ENCODE measurements at places on chromosomes 6 and 20. TPM values are rescaled to one million over a fixed set of nuclear protein-coding genes. Genes with fewer than 3 reads are reported as not detected.
A peak's percentile ranks its signal among the peaks of the same experiment; 100 is the strongest.

Gene MCHR2
- total RNA-seq, result not detected

Gene PRDM1
- 27.1 TPM for total RNA-seq

Gene COX4I2
- total RNA-seq, result not detected

Gene EYA2
- not detected for total RNA-seq

Gene RAET1G
- total RNA-seq, result not detected

Gene SMLR1
- total RNA-seq, result not detected

Gene TFAP2C
- not detected for total RNA-seq

Gene POM121L2
- not detected for total RNA-seq

- DNase-seq, result no peak
Measured at GRCh38 chr20:53930651-53931504, 139.5 kb downstream of the BCAS1 start.

DNA sequence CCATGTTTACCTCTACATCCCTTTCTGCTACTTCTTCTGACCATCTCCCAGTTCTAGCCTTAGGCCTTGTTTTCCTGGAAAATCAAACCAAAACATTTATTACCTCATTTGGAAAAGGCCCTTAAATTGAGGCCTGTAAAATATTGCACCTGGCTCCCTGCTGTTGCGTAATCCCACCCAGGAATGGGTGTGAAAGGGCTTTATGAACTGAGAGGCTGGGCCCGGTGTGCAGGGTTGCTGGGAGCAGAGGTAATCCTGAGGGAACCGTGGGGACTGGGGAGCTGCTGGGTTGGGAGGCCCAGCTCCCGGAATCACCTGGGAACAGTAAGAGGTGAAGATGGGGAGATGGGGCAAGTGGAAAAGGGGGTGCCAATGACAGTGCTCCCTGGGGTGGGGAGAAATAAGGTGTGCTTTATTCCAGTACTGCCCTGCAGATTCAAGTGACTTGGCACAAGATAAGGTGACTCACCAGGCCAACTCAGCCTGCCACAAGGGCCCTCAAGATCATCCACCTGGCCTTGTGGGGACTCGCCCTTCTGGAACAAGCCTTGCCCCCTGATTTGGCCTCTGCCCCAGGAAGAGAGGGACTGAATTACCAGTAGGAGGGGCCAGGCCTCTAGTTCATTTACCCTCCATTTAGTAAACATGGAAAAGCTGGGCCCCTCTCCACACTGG lies 44.2 kb downstream of the KCNK5 start:
- no peak for DNase-seq

- no peak for DNase-seq
Measured at GRCh38 chr6:66289889-66290288, 582.9 kb upstream of the EYS start.

DNA sequence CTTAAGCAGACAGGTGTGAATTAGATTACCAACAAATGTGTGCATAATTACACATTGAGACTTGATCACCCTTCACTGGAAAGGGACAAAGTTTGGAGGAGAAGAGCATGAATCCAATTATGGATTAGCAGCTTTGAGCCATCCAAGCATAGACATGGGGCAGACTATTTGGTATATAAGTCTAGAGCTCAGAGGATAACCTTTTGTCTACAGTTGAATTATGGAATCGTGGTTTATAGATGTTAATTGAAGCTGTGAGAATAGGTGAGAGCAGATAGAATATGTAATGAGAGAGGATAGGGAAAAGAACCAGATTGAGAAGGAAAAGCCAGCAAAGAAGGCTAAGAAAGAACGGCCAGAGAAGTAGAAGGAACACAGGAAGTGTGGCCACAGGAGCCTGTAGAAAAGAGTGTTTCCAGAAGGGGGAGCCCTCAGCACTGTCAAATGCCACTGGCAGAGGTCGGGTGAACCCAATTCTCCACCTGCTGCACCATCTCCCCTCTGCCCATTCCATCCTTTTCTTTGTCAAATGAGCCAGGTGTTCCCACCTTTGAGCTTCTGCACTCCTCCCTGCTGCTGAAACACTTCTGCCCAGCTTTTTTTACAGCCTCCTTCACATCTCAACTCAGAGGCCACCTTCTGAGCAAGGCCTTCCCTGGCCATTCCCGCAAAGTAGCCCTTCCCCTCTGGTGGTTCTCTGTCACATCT lies 7.3 kb downstream of the DNTTIP1 start:
- peak; percentile 81 for DNase-seq

DNA sequence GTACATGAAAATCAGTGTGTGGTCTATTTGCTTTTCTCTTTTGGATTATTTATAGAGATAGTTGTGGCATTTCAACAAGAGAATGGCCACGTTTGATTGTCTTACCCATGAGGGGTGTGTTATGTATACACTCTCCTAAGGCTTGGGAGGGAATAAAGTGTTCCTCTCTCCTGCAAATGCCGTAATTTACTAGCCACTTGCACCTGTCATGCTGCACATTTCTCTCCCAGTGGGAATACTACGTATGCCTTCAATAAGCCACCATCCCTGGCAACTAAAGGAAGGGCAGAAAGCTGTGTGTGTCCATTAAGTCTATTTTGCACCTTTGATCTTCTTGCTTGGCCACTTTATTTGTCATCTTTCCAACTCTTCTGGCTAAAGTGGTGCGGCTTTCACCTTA lies 541.2 kb downstream of the QKI start:
- DNase-seq, result no peak

DNA sequence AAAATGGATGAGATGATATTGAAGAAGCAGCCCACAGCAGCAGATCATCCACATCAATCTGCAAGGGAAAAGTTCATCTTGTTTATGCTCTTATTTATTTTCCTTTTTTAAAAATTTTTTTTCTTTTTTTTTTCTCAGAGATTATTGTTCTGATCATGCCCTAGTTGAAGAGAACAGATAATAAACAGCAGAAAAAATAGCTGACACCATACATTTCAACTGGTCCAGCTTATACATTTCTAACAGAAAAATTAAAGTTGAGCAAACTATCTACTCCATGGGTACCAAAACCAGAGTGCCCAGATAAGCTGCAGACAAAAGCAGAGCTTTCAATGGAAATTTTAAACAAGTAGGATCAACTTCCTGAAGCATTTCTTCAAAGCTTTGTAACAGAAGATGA lies 9.3 kb downstream of the KIAA0319 start:
- no peak for DNase-seq

DNA sequence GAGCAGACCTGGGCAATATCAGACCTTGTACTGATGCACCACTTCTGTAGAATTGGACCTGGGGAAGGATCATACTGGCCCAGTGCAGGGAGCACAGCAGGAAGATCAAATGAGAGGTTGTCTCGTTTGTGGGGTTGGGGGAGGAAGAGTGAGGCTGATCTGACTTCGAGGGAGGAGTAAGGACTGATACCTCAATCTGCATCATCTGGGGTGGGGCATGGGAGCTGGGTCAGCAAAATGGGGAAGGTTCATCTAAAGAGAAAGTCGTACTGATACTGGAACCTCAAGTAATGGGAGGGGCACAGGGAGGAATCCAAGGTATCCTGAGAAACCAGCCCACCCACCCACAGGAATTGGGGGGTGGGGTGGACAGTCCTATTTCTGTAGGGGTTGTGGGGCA lies 3.7 kb downstream of the RNF39 start:
- no peak for DNase-seq

- no peak for DNase-seq
Measured at GRCh38 chr20:48019496-48019895, 234.2 kb upstream of the SULF2 start.

GRCh38 chr6:137043710-137044365 lies 927 bp downstream of the IL20RA start:
- no peak for DNase-seq

GRCh38 chr6:77856391-77856790 lies 203.6 kb downstream of the MEI4 start:
- no peak for DNase-seq

DNA sequence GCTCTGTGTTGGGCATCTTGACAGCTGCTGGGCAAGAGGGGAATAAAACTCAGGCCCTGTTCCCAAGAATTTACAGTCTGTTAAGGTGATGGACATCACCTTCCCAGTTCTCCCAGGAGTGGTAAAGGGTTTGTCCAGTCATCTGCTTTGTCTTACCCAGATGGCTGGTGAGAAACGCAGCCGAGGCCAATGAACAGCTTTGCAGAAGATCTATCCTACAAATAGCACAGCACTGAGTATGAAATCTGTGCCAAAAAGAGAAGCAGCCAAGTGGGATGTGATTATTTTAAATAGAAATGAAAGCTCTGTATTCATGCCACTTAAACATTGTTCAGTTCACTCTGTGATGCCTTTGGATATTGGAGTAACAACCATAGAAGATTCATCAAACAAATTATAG lies 132.7 kb upstream of the SLC22A16 start:
- DNase-seq, result no peak

DNA sequence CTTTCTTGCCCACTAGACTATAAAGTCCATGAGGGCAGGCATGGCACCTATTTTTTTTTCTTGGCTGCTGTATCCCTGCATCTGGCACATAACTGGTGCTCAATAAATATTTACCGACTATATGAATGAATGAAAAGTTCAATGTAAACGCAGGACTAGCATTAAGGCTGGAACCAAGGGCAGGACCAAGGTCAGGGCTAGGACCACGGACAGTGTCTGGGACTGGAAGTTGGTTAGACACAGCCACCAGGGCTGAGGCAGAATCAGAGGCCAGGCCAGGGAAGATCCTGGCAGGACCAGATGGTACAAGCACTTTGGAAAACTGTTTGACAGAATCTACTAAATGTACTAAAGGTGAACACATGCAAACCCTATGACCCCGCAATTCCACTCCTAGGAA lies 3.7 kb downstream of the TNXB start:
- DNase-seq, result no peak

DNA sequence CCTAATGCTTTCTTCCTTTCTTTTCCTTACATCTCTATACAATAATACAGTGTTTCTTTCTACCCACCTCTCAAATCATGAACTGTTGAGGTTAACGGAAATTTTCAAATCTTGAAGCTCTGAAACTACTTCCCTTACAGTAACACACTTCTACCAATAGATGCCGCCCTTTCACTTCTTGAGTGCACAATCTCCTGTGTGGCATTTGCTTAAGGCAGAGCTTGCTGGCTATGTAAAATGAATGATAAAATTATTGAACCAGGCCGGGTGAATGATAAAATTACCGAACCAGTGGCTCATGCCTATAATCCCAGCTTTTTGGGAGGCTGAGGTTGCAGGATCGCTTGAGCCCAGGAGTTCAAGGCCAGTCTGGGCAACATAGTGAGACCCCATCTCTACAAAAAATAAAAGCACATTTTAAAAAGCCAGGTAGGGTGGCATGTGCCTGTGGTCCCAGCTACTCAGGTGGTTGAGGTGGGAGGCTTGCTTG lies 56.8 kb downstream of the KCNS1 start:
- DNase-seq, result peak; percentile 62

GRCh38 chr6:25959890-25960536 lies 2.6 kb upstream of the TRIM38 start:
- no peak for DNase-seq

DNA sequence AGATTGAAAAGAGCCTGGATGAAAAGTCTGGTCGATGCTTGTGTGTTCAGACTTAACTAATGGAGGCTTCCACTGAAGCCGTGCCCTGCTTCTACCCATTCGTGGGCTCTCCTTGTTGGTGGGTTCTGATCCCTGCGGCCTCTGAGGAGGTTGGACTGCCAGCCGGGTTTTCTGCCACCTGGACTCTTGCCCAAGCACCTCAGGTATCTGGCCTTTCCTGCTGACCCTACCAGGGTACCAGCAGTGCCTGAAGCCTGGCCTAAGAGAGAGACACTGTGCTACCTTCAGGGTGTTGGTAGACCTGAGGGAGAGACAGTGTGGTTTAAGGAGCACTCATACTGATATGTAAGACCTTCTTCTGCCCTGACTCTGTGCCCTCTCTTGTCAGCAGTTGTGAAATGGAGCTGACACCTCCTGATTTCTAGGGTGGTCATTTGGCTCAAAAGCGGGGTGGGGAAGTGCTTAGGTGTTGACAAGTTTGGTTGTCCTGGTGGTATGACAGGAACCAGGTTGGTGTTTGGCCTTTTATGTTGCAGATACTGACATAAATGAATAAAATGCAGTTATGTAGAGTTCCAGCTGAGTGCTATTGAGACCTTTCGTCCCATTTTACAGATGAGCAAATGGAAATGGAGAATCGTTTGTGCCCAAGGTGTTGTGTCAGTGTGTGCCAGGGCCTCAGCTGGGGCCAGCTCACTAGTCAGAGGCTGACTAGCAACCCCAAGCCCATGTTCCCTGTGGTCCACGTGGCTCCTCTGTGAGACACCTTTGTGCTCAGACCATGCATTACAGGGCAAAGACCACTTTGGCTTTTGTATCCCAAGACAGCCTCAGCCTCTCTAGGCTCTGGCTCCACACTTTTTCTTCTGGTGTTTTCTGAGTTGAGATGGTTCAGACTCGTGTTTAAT lies 3.1 kb downstream of the PLCG1 start:
- no peak for DNase-seq

DNA sequence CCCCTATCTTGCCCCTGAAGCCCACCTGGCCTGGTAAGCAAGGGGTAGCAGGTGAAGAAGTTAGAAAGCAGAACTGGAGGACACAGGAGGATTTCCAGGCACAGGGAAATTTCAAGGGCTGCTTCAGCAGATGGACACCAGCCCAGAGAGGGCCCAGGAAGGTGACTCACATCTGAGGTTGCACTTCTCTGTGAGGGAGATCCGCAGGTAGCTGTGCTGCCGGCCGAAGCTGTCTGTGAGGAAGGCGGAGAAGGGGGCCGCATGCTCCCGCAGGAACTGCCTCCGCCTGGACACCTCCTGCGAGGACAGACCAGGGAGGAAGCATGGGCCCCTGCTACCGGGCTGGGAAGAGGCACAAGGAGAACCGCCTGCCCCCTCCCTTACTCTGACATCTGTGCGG lies 7.1 kb downstream of the MOCS1 start:
- no peak for DNase-seq

DNA sequence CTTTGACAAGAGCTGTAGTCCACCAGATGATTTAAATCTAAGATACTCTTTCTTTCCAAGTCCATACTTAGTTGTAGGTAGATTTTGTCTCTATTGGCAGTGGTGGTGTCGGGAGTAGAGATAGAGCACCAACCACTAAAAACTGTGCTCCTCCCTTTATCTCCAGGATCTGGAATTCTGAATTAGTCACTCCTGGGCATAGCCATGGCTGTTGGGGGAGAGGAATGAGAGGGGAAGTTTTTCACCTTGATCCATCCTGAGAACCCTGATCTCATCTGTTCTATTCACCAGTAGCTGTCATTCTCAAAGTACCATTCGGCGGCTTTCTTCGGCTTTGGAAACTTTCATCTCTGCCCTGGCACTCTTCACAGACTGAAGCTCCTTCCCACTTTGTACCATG lies 35.6 kb upstream of the NKX2-4 start:
- DNase-seq, result no peak

- no peak for DNase-seq
Measured at GRCh38 chr6:158808941-158809678, 10.1 kb downstream of the EZR start.

- no peak for DNase-seq
Measured at GRCh38 chr20:6420336-6420735, 297.5 kb upstream of the FERMT1 start.

DNA sequence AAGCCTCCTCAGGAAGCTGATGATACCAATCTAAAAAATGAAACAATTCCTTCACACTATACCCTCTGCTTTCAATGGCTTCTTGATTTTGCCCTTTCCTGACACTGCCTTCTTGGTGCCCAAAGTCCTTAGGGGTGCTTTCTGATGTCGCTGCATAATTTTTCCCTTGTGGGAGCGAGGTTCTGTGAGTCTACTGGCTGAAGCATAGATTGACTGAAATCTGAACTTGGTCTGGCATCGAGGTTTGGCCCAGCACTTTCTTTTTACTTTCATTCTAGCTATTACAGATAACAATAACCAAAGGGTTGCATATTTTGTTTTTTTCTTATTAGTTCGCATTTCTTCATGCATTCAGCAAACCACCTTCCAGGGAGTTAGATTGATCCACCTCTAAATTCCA lies 65.8 kb downstream of the E2F3 start:
- no peak for DNase-seq

Data from activated CD4-positive, alpha-beta T cell treated with anti-CD3 and anti-CD28 coated beads, Interleukin-2, amount 10 ng/mL, durations not matched to agents 7 days and 5 days (primary cell).